Astrocyte (in vitro differentiated cells and primary cell): ENCODE measurements at places on chromosomes 5 and 9. TPM values are rescaled to one million over a fixed set of nuclear protein-coding genes. Genes with fewer than 3 reads are reported as not detected.

RGS7BP gene
- total RNA-seq, result 0.07 and 0.12 TPM in 2 replicates

DEPDC1B gene
- 1.4 and 2.2 TPM in 2 replicates for total RNA-seq

PRR16 gene
- 8.8 and 9.1 TPM in 2 replicates for total RNA-seq

USP20 gene
- total RNA-seq, result 24.1 and 24.9 TPM in 2 replicates

PTPRD gene
- total RNA-seq, result 84.0 and 88.1 TPM in 2 replicates

GALNT12 gene
- 1.7 TPM in 2 replicates for total RNA-seq

ENC1 gene
- total RNA-seq, result 363 and 389 TPM in 2 replicates

SRD5A1 gene
- 27.6 and 30.6 TPM in 2 replicates for total RNA-seq

GRCh38 chr5:82754036-82754746 is 323.0 kb downstream of the TMEM167A start:
- no peak for DNase-seq
- no peaks in the 10 kb centered on the region for H3K27me3 ChIP-seq
- H3K27ac ChIP-seq, result no peak overlapping the region
- H3K36me3 ChIP-seq, result no peaks in the 10 kb centered on the region
- no peak overlapping the region for H3K4me3 ChIP-seq

DNA sequence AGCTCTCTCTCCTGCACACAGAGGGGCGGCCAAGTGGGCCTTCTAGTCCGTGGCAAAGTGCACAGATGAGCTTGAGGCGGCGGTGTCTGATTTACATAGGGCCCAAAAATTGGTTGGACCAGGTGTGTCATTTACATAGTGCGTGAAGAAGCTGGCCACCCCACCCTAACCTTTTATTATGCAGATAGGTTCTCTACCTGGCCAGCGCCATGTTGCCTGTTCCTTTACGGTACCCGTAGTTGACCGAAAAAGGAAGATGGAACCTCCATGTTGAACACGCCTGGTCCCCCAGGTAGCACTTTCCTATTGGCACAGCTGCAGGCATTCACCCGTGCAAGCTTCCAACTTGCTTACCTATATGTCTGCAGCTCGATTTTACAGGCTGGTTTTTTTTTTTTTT is 61.5 kb downstream of the GNA14 start:
- no peak for DNase-seq
- peaks cover 16% of the 10 kb centered on the region for H3K4me1 ChIP-seq
- H3K27me3 ChIP-seq, result no peaks in the 10 kb centered on the region
- H3K36me3 ChIP-seq, result no peaks in the 10 kb centered on the region
- no peak overlapping the region for H3K4me3 ChIP-seq

- no peaks in the 10 kb centered on the region for H3K27me3 ChIP-seq
- H3K4me1 ChIP-seq, result peaks cover 6% of the 10 kb centered on the region
- no peak for DNase-seq
- no peak overlapping the region for H3K4me3 ChIP-seq
- H3K36me3 ChIP-seq, result no peaks in the 10 kb centered on the region
- H3K27ac ChIP-seq, result no peak overlapping the region
These were observed 8.4 kb upstream of the SLC2A6 start for GRCh38 chr9:133487331-133487725.

GRCh38 chr5:112417931-112418658 is 982 bp downstream of the EPB41L4A start:
- H3K27me3 ChIP-seq, result peaks cover 16% of the 10 kb centered on the region
- peak; percentile 4 for DNase-seq
- H3K36me3 ChIP-seq, result no peaks in the 10 kb centered on the region
- H3K4me1 ChIP-seq, result peaks cover 7% of the 10 kb centered on the region

DNA sequence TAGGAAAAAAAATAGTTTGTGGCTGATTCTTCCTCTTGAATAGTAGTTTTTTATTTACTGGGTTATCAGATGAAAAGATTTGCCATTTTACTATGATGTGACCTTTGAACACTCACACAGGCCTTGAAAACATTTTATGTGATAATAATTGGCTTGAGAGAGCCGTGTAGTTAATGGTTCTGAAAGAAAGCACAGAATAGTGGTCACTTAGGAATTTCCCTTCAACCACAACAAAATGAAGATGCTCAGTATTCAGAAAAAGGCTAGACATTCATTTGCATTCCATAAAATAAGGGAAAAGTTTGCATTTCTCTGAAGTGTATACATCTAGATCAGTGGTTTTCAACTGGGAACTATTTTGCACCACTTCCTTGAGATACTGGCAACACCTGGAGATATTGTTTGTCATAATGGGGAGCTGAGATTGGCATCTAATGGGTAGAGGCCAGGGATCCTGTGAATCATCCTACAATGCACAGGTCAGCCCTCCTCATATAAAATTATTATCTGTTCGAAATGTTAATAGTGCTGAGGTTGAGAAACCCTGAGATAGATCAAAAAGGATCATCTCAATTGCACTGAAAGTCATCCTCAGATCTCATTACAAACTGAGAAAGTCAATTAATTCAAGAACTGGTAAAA is 446.4 kb upstream of the CCNG1 start:
- DNase-seq, result no peak
- H3K27me3 ChIP-seq, result no peaks in the 10 kb centered on the region
- no peak overlapping the region for H3K4me3 ChIP-seq
